ENCODE measurements at places on chromosomes 12 and 14.
A peak's percentile ranks its signal among the peaks of the same experiment; 100 is the strongest.

DNA sequence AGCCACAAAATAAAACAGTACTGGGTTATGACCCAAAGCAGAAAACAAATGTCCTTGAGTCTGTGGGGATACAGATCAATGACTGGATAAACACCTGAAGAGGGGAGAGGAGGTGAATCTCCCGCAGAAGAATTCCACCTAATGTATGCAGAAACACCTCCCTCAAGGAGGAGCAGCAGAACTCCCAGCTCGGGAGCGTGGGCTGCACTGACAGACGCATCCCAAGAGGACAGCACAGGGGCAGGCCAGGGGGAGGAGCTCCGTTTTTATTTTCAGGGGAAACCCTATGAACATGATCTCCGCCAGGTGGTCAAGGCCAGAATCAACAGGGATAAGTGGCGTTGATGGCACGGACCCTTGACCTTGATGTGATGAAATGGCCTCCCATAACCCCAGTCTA is 41.8 kb upstream of the PPP2R5C start:
- DNase-seq = no peak

DNA sequence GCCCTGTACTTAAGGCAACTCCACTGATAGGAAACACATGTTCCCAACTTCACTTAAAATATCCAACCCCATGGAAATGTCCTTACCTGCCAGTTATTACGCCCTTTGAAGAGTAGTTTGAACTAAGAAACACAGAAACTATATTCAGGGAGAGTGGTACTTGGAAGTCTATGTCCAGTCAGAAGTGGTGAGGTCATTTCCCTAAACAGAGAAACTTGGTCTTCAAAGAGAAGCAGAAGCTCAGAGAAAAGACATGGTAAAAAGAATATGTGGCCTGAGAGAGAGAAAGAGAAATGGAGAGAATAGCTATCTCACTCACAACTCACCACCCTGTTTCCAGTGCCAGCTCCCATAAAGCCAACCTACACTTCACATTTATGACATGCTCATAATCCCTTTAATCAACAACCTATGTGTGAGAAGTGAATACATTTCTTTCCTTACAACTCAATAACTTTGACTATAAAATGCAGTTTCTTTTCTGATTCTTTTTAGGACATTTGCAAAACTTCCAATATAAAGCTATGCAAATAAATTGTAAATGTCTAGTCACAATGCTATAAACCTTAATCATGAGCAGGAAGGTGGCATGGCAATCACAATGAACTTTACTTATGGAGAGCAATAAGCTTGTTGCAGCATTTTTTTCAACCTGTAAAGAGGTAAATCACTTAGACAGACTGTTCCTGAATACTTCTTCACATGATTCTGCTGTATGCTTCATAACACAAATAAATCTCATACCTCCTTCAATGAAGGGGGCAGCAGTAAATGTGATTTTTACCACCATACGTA is 67.1 kb downstream of the CPNE8 start:
- no peak for DNase-seq

DNA sequence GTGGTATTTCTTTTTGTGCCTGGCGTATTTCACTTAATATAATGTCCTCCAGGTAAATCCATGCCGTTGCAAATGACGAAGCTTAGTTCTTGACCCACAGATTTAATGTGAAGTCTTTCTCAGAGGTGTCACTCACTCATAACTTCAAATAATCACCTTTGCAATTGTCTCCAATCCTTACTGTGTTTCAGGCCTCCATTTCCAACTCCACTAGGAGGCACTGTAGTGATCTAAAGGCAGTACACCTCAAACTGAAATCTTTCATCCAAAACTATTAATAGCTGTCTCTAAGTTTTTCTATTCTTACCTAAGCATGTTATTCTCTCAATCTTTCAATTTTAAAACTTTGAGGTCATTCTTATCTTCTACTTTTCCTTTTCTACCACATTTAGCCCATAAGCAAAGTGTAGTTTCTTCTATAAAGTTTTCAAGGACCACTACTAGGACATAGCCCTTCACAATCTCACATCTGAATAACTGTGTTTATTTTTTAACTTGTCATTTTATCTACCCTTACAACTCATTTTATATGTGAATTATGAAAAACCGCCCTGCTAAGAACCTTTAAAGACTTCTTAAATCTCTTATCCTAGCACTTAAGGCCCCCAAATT is 25.5 kb upstream of the FBXO34 start:
- peak; percentile 57 for DNase-seq

DNA sequence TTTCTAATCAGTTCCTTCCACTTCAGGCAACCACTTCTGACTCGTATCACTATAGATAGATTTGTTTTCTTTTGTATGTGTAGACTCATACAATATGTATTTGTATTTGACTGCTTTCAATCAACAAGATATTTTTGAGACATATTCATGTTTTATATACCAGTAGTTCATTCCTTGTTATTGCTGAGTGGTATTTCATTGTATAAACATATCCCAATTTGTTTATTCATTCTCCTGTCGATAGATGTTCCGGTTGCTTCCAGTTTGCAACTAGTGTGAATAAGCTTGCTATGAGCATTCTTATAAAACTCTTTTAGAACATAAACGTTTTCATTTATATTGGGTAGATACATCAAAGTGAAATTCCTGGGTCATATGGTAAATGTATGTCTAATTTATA is 119.2 kb downstream of the FIGNL2 start:
- no peak for DNase-seq

GRCh38 chr12:1350055-1350933 is 244.1 kb downstream of the FBXL14 start:
- peak; percentile 84 for DNase-seq

- DNase-seq = no peak
These were observed 40.7 kb upstream of the TMEM263 start for GRCh38 chr12:106914796-106915634.

- DNase-seq = no peak
These were observed 30.5 kb downstream of the CEP83 start for GRCh38 chr12:94429191-94429590.

DNA sequence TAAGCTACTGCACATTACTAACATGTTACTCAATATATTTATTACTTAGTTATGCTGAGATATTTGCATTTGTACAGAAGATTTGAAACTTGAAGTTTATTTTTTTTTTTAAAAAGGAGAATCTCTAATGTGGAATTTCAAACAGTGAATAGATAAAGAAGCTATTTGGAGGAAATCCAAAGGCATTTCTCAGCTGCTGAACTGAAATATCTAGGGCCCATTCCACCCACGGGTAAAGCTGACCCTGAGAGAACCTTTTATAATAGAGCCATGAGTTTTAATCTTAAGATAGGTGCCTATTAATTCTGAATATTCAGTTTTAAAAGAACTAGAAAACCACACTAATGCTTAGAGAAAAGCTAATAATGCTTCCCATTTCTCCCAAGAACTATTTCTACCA is 225.4 kb upstream of the CAND1 start:
- DNase-seq = no peak
